ENCODE measurements at places on chromosomes 4 and X. TPM values are rescaled to one million over a fixed set of nuclear protein-coding genes. Genes with fewer than 3 reads are reported as not detected.

The TMEM144 gene
- 4.5 TPM for total RNA-seq

The CLNK gene
- not detected for total RNA-seq

The DRD5 gene
- not detected for total RNA-seq

The MSANTD1 gene
- 0.05 TPM for total RNA-seq

The ETFDH gene
- total RNA-seq, result 6.8 TPM

The GPR50 gene
- total RNA-seq, result 0.12 TPM
